ENCODE measurements at places on chromosomes 6 and 20.

DNA sequence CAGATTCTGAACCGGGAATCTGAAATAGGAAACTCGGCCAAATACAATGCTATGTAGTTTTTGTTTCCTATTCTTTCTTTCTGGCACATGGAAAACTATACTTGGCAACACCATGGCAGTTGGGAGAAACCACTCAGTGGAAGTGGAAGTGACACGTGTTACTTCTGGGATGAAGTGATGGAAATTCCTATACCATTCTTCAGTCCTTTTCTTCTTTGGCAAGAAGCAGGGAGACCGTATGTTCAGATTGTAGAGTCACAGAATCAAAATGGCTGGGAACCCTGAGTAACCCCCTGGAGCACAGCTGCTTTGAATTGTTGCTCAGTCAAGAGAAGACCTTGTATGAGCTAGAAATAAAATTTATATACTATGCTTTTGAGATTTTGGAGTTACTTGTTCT lies 18.8 kb upstream of the TINAG start:
- no peak for DNase-seq

DNA sequence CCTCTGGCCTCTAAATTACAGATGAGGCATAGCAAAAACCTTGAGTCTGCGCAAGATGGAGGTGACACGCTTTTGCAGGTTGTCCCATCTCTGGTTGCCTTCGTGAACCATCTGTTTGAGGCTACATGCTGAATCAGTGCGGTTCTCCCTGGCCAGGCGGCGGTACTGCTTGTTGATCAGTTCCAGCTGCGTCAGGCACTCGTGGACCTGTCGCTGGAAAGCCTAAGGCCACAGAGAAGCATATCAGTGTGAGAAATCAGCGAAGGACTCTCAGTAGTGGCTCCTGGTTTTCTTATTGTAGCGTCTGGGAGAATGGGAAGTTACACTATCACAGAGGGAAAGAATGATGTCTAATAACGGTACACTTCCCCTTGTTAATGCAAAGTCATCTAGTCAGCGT lies 344.4 kb downstream of the ESR1 start:
- DNase-seq: no peak

DNA sequence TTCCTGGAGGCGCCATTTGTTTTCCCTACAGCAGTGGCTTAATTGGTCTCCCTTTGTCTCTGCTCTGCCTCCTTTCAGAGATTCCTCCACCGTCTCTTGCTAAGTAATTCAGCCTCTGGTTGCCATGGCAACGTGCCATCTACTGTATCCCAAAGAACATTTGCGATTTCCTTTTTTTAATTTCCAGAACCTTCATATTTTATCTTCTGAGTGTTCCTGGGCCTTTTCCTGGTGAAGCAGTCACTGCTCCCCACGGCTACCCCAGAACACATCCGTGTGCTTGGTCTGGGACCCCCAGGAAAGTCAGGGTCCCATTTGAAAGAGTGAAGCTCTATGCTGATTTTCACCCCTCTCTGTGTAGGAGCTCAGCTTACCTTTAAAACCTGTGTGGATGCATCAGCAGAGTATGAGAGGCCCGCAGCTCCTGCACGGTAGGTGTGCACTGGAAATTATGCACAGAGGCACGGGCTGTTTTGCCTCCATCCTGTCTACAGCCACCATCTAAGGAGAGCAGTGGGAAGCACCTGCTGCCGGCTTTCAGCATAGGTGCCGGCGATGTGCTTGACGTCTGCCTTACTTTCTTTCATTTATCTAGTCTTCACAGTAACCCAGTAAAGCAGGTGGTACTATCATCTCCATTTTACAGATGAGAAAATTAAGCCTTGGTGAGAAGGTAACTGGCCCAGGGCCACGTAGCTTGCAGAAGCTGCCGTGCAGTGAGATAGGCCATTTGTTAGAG lies 122.8 kb downstream of the SYCP2 start:
- DNase-seq: no peak

DNA sequence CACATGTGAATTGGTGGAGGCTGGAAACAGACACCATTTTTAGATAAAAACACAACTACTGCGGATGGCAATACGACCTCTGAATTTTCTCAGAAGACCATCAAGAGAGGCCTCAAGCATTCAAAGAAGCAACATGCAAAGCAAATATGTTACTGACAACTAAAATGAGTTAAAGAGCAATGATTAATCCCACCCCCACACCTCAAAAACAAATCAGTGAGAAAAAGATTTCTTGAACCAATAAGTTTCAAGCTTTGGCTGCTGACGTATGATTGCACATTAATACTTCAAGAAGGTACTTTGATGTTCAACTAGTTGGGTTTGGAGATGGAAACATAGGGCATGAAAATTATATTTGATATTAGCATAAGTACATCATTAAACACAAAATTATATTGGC lies 982 bp downstream of the MMUT start:
- DNase-seq: no peak

- no peak for DNase-seq
These were observed 614.9 kb downstream of the DOK5 start for GRCh38 chr20:55090286-55090685.
